Anterior cingulate cortex (tissue), 58 donors: ENCODE measurements at places on chromosomes 7 and 10.
A peak's percentile ranks its signal among the peaks of the same experiment; 100 is the strongest.

GRCh38 chr7:42704710-42705109, 207.2 kb downstream of the C7orf25 start:
- no peak for DNase-seq

DNA sequence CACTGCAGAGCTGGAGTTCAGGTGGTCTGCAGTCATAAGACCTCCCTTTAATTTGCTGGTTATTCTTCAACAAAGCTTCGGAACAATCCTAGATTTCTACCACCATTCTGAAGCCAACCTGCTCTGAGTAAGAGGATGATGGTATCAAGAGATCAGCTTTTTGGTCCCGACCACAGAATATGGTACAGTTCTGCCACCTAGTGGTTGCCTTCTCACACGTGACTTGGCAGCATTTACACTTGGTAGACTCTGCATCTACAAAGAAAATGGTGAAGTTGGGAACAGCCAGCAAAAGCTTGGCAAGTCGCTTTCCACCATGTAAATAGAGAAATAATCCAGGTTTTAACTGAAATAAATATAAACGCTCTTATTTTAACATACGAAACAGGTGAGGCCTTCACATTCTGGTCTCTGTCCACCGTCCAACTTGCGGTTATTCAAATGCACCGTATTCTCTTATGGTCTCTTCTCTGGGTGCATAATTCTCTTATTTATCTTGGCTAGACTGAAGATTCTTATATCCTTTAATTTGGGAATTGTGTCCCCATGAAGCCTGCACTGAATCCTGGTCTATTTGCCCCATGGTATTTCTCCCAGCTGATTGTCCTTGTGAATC, 173.9 kb upstream of the GRM3 start:
- DNase-seq = peak; percentile 6

DNA sequence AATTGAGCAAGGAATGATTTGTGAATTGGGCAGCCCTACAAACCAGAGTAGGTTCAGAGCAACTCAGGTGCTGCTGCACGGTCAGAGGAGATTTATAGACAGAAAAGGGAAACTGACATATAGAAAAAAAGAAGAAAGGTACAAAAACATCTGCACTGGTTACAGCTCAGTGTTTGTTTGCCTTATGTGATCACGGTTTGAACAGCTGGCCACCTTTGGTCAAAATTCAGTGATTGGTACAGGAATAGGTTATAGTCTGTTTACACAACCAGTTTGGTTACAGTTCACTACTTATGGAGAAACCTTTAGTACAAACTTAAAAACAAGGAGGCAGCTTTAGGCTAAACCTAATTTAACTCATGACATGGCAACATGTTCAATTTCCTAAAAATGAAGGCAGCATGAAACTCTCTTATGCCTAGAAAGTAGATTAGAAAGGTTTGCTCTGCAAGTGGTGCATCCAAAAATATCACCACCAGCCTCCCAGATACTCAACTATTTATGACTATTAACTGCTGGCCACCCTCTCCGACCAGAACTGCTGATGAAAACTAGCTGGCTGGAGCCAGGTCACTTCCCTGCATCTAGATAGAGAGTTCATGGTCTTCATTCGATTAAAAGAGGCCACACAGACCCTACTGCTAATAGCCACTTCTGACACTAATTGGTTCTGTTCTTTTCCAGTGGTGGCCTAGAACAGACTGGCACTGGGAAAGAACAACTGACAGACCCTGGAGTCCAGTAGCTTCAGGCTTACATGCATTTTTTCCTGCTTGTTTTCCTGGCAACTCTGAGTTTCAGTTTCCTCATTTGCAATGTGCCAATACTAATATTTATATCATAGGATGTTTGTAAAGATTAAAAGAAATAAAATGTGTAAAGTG, 548.0 kb downstream of the CCSER2 start:
- no peak for DNase-seq

DNA sequence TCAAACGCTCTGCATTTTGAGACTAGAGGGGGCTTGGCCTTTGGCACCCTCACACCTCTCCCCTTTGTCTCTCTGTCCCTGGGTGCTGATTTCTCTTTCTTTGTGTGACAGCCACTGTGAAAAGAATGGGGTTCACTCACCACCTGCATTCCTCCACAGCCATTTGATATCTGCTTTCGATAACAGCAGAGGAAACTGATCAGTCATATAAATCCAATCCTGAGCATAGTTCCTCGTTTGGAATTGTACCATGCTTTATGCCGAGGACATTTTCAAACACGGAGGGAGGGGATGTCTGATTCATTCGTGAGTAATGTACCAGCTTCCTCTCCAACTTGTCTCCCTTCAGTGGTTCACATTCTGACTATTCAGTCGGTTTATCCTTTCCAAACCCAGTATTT, 15.8 kb downstream of the MET start:
- DNase-seq = no peak

GRCh38 chr7:131583430-131583829, 27.0 kb upstream of the PODXL start:
- DNase-seq = no peak

- DNase-seq = no peak
These were observed 164.0 kb upstream of the ASAH2 start for GRCh38 chr10:50415292-50415691.

GRCh38 chr7:5083311-5083711, 37.7 kb downstream of the RBAK start:
- no peak for DNase-seq

GRCh38 chr10:91043173-91043910, 122.5 kb upstream of the ANKRD1 start:
- DNase-seq = no peak

GRCh38 chr10:133438711-133439273, 14.4 kb upstream of the SPRN start:
- no peak for DNase-seq

DNA sequence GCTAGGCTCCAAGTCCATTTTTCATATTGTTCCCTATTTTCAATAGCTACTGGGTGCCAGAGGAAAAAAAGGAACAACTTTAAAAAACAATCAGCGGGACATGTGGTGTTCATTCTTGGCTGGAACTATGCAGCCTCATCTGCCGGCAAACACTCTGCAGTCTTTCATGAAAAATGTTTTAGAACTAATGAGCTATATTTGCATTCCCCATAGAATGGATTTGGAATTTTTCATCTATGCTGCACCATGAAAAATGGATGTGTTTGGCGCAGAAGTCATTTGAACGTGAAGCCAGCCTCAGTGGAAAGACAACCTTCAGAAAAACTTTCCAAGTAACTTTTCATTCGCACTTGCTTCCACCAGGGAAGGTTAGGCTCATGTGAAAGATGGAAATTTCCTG, 270.5 kb downstream of the SKAP2 start:
- DNase-seq = no peak

DNA sequence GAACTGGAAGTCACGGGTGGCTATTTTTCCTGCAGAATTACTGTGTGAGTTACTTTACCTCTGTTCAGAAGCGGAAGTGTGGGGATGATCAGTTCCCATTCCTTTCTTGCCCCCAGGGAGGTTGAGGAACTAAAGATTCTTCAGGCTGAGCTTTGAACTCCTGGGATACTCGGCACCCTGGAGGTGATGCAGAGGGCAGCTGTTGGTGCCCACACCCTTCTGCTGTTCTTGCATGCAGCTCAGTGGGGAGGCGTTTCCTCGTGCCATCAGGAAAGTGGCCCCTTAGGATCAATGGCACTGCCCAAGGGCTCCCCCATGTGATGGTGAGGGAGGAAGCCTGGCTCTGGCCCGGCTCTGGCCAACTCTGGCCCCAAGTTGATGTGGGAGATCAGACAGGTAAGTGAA, 44.7 kb upstream of the MXI1 start:
- DNase-seq = no peak

- DNase-seq = no peak
These were observed 89.0 kb upstream of the GJD4 start for GRCh38 chr10:35516102-35516670.

DNA sequence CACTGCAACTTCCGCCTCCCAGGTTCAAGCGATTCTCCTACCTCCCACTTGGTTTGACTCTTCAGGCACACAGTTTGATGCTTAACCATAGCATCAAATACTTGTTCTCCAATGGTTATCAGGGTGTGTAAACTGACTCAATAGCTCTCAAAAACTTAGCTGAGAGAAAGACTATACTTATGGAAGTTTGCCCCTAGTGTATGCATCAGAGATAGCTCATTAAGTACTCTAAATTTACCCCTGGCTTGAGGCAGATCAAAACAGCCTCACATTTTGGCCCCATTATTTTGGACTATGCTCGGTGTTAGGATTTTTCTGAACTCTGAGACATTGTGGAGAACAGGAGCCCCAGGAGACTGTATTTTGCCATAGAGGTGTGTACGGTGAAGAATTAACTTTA, 40.8 kb upstream of the SLC35B4 start:
- DNase-seq = no peak

DNA sequence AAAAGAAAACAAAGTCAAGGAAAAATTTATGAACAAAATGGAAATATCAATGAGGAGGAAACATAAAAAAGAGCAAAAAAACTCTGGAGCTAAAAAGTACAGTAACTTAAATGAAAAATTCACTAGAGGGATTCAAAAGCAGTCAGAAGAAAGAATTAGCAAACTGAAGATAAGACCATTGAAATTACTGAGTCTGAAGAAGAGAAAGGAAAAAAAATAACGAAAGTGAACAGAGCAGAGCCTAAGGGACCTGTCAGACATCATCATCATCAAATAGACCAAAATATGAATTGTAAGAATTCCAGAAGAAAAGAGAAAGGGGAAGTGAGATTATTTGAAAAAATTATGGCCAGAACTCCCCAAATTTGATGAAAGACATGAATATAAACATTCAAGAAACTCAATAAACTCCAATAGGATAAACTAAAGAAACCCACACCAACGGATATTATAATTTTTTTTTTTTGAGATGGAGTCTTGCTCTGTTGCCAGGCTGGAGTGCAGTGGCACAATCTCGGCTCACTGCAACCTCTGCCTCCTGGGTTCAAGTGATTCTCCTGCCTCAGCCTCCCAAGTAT, 16.2 kb downstream of the NPC1L1 start:
- no peak for DNase-seq

DNA sequence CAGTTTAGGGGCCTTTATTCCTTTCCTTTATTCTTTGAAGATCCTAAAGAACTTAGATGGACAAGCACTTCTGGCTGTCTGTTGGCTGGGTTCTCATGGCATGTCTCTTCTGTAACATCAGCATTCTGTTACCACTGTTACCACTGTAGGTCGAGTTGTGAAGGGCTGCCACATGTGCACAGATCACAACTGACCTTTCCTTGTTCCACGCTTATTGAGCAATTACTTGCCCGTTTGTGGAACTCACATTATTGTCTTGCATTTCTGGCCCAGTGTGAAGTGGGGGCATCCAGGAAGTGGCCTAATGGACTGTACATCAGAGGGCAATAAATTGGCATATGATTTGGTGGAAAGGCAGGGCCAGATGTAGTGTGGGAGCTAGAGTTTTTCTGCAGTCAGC, 23.7 kb downstream of the GBF1 start:
- DNase-seq = no peak

- DNase-seq = no peak
These were observed 107.3 kb upstream of the STARD3NL start for GRCh38 chr7:38070718-38071117.
